ENCODE measurements at places on chromosomes 13 and 19. TPM values are rescaled to one million over a fixed set of nuclear protein-coding genes. Genes with fewer than 3 reads are reported as not detected.

DNA sequence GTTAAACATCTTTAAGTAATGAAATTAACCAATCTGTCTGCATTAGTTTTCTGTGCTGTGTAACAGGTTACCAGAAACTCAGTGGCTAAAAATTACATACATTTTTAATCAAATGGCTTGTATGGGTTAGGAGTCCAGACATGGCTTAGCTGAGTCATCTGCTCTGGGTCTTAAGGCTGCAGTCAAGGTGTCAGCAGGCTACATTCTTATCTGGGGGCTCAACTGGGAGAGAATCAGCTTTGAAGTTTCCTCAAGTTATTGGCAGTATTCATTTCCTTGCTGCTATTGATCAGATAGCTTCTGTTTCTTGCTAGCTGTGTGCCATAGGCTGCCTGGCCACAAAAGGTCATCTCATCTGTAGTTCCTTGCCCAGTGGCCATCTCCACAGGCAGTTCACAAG is 1163.0 kb downstream of the DIAPH3 start:
- DNase-seq, result no peak

- no peak for DNase-seq
Measured at GRCh38 chr13:32211813-32212212, 103.3 kb downstream of the ZAR1L start.

GRCh38 chr19:35337097-35337983 is 8.4 kb downstream of the CD22 start:
- no peak for DNase-seq

BRSK1 gene
- 8.9 TPM for polyA plus RNA-seq

DNA sequence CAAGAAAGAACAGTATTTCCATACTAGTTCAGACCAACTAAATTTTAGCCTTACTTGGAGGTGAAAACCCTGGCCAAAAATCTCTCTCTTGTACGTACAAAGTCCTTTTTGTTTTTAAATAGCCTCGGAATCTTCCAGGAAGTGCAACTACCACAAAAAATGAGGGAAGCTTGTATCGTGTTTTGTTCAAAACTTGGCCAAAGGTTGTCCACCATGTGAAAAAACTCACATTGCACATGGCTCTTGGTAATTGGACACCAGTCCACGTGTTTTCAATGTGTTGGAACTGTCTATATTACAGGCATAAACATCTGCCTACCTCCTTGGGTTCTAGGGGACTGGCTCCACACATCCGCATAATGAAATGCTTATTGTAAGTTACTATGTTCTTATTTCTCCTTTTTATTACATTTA is 15.2 kb upstream of the STRN4 start:
- DNase-seq, result no peak

RASGRP4 gene
- polyA plus RNA-seq, result 1.8 TPM

All from muscle of back (tissue), 13 donors.